GM03348 (cell line): ENCODE measurements at places on chromosomes 2 and 18.

DNA sequence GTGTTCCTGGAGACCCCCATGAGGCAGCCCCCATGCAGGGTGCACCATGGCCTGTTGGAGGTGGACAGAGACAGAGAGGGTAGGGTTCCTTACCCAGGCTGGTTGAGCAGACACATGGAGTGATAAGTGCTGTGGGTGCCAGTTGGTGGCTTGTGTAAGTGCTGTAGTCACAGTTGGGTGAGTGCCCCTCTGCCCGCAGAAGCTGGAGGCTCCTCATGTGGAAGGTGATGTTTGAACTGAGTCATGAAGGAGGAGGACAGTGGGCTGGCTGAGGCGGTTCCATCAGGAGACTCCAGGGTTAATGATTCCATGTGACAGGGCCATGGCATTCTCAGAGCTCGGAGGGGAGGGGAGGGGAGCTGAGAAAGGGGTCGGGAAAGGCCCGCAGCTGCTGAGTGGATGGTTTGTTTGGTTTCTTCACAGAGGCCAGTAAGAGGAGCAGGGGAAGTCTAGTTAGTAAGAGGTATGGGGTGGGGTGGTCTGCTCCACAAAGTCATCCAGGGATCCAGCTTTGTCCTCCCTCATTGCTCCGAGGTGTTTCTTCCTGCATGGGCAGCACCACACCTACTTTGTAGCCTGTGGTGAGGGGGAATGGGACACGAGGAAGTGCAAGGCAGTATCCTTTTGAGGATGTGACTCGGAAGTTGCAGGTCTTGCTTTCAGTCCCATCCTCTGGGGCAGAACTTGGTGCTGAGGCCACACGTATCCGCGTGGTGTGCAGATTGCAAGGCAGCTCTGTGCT lies 13.6 kb downstream of the IMPA2 start:
- peak; percentile 30 for DNase-seq

GRCh38 chr2:51723691-51724090 lies 691.8 kb upstream of the NRXN1 start:
- no peak for DNase-seq

GRCh38 chr2:72135921-72136320 lies 11.7 kb downstream of the CYP26B1 start:
- no peak for DNase-seq

- DNase-seq = peak; percentile 59
Observed at GRCh38 chr2:57516698-57517340, 529.8 kb upstream of the VRK2 start.

- DNase-seq = peak; percentile 86
Observed at GRCh38 chr2:28665041-28665704, 86.5 kb upstream of the PPP1CB start.

DNA sequence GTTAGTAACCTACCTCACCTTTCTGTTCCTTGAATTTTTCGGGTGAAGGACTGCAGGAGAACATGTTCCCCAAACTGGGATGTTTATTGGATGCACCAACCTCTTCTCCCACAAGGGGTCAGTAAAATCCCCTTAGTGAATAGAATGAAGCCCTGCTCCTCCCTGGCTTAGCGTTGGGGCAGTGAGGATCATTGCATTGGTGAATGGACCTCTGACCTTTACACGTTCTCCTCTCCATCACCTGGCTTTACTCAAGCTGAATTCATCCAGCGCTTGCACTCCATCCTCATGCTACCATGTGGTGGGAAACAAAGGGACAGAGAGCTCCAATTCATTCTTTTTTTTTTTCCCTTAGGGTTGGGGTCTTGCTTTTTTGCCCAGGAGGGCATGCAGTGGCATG lies 157.2 kb downstream of the MIB1 start:
- peak; percentile 79 for DNase-seq

DNA sequence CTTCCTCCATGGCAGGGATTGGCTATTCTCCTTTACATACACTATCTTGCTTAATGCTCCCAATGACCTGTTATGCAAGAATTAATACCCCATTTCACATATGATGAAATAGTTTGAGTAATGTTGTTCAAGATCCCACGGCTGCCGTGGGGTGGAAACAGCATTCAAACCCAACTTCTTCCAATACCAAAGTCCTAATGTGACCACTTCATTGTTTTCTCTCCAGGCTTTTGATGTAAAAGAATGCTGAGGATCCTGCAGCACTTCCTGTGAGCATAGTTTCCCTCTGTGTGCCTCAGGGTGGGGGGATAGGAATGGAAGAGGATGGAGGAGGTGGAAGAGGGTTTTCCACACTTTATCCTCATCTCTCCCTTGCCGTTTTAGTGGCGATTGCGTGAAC lies 199.4 kb downstream of the IRS1 start:
- DNase-seq = peak; percentile 13

DNA sequence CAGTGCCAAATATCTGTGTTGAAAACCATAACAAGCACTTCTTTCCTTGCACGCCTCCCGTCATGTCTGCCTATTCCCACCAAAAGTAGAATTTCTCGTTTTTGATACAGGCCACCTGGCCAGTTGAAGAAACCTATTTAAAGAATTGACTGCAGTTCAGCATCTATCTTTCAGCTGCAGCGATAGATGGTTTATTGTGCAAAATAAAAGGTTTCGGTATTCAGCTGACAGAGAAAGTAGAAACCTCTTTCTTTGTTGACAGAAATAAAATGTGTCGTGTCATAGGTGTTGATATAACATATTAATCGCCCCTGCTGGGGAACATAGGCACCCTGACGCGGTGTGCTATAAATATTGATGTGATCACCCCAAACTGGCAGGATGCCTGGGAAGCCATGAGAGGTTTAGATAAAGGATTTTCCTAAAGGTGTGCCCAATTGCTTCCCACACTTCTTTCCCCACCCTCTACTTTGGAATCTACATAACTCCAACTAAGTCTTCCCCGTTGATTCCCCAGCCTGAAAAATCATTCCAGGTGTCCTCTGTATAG lies 570.4 kb downstream of the CCDC85A start:
- no peak for DNase-seq

GRCh38 chr18:50696929-50697328 lies 122.9 kb downstream of the MRO start:
- no peak for DNase-seq

GRCh38 chr2:189267925-189268579 lies 88.5 kb upstream of the COL5A2 start:
- DNase-seq = peak; percentile 48

- no peak for DNase-seq
Observed at GRCh38 chr2:219916281-219916680, 288.9 kb downstream of the SLC4A3 start.

DNA sequence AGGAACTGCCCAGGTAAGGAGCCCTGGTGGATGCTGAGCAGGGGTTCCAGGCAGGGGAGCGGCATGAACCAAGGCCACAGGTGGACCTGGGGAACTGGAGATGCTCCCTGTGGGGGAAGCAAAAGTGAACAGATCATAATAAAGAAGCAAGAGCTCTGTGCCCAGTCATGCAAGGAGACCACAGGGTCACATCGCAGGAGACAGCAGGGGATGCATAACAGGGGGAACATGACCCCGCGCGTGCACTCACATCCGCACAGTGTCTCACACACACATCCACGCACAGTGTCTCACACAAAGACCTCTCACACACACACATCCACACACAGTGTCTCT lies 473.3 kb upstream of the HS6ST1 start:
- DNase-seq = no peak

DNA sequence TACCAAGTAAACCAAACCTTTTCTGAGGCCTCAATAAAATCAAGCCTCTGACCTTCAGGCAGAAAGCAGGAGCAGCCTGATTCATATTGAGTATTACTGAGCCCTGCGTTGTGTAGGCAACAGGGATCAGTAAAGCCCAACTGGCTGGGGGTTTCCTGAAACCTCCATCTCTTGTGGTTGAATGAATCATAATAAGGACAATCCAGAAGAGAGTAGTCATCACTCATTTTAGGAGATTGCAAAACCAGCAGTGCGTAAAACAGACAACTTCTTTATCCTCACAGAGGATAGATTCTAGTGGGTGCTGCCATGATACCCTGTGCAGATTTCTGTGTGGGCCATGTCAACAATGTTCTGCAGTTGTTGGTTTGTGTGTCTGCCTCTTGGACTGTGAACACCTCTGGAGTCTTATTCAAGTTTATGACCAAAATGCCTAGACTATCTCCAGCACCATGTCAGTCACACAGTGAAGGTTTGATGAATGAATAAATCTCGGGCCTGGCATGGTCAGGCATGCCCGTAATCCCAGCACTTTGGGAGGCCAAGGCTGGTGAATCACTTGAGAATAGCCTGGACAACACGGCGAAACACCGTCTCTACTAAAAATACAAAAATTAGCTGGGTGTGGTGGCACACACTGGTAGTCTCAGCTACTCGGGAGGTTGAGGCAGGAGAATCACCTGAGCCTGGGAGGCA lies 51.8 kb upstream of the RAB27B start:
- peak; percentile 88 for DNase-seq

DNA sequence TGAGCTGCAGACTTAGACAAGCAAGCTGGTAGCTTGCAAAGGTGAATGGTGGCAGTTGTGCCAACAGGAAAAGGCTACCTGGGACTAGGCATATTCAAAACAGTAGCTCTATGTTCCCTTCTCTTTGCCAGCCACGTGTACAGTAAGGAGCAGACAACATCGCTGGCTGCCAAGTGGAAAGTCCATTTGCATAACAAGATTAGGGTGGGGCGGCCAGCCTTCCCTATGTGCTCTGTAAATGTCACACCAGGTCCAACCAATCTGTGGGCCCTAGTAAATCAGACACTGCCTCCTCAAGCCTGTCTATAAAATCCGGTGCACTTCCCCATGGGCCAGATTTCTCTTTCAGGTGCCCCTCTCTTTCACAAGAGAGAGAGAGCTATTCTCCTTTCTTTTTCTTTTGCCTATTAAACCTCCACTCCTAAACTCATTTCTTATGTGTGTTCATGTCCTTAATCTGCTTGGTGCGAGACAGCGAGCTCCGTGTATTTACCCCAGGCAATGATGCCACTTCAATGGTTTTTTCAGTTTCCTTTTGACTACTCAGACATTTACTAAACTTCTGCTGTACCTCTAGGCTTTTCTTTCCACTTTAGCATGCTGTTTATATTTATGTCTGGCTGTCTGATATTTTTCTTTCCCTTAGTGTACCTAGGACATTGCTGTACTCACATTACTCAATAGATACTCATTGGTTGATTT lies 297.4 kb upstream of the GCFC2 start:
- no peak for DNase-seq

- no peak for DNase-seq
Observed at GRCh38 chr2:42135381-42136312, 33.5 kb upstream of the EML4 start.

- no peak for DNase-seq
Observed at GRCh38 chr2:152479282-152479681, 144.3 kb downstream of the FMNL2 start.

DNA sequence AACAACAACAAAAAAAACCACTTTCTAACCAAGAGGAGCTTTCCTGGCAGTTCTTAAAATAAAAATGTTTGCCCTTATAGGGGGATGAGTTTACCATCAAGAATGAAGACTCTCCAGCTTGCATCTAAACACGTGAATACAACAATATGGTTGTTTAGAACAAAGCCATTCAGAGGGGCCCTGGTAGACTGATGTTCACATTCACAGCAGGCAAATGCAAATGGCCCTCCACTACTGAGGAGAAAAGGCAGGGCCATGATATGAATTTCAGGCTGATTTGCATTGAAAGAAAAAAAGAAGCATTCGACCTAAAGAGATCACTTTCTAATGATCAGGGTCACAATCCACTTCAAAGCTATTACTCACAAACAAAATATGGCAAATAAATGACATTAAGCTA lies 65.3 kb upstream of the OTOS start:
- DNase-seq = no peak

- peak; percentile 31 for DNase-seq
Observed at GRCh38 chr2:13009027-13009642, 292.4 kb downstream of the TRIB2 start.

DNA sequence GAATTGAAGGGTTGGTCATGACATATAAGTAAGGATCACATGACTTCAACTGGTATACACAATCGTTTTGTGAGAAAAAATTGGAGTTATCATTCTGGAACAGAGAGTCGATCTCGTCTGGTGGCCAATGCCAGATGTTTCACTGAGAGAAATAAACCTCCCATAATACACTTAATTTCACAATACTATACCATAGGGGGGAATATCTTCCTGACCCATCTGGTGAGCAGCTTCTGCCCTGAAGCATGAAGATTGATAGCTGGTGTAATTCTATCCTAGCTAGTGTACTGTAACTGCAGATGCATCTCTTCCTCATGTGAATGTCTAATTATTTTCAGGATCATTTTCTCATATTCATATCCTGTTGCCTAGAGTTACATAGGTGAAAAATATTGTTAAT lies 15.7 kb upstream of the CDH7 start:
- DNase-seq = no peak

DNA sequence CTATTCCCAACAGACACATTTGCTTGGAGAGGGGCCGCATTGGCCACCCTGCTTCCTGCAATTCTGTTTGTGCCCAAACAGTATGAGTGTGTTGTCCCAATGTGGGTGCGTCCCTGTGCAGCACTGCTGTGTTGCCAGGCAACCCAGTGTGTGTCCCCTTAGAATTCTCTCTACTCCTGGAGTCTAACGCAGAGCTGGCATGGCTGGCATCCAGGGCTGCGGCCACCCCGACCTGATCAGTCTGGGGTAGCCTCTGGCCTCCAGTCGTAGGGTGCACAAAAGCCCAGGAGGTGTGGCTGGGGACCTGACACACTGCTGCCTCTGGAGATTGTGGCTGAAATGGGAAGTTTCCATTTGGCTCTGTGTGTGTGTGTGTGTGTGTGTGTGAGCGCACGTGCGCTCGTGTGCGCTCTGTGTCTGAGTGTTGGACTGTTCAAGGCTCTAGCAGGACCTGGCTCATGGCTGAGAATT lies 48.0 kb downstream of the TEX44 start:
- no peak for DNase-seq

DNA sequence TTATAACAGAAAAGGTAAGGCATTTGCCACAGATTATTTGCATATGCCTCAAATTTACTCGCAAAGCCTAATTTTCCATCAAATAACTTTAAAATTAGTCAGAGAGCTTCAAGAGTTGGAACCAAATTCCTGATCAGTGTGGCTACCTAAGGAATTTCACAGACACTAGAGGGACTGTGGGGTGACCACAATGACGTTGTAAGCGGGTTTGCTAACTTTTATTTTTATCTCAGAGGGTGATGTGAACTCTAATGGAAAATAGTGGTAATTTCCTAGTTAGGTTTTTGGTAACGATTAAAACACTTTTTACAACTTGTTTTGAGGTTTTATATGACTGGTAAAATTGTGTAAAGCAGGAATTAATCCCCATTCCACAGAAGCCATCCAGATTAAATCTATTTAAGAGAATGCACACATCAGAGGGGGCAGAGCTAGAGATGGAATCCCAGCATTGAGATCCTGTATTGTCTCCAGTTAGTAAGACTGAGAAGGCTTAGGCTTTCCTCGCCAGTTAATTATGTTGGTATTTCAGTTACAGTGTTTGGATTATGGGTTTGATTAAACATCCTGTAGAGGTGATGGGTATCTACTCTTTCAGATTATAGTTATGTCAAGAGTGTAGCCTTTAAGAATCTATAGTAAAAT lies 129.0 kb downstream of the GPD2 start:
- DNase-seq = peak; percentile 73
